C1 segment of cervical spinal cord (tissue), 14 donors: ENCODE measurements at places on chromosomes 5 and 9.

GRCh38 chr9:14215614-14216013 lies 98.3 kb downstream of the NFIB start:
- DNase-seq = no peak

DNA sequence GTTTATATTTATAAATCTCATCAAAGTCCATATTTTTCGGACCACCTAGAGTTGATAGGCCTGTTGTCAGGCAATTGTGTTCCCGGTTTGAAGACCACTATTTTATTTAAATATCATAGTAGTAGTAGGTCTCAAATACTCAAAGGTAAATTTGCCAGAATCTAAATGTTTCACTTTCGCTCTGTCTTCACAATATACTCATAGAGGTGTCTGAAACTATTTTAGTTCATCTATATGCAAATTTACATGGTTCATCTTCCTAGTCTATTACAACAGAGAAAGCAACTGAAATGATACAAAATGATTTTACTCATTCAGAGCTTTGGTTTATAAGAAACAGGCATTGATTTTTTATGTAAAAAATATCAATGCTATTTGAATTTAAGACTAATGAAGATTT lies 1897.5 kb downstream of the EFNA5 start:
- DNase-seq = no peak

DNA sequence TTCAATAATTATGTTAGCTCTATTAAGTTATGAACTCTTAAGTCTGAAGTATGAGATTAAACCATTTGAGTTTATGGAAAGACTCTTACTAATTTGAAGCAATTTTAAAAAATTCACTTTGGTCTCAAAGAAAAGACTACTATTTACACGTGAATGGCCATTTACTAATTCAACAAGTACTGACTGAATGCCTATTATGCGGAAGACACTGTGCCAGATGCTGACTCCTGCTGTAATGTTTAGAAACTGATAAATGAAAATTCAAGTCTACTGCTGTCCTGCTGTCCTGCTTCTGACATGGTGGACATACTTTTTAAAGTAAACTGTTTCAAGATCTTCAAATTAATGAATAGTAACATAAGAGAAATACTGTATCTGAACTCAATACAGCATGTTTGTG lies 116.2 kb downstream of the MPDZ start:
- DNase-seq = no peak

- DNase-seq = peak; percentile 90
Measured at GRCh38 chr5:138336952-138337684, 948 bp upstream of the FAM53C start.

DNA sequence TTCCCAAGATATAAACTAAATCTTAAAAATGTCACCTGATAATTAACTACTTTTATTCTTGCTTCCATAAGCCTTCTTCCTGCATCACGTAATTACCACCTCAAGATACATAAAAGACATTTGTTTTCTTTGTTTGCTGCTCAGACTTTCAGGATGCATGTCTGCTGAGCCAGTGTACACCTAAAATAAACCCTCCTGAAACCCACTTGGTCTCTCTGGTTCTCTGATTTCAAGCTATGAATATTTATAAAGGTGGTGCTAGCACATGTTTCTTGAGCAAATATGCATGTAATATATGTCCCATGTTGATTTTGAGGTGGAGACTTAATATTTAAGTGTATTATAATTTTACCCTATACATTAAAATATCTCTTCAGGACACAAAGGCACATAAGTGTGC lies 1627.7 kb upstream of the CDH9 start:
- no peak for DNase-seq

- DNase-seq = no peak
Measured at GRCh38 chr5:2715856-2716255, 35.6 kb downstream of the IRX2 start.

DNA sequence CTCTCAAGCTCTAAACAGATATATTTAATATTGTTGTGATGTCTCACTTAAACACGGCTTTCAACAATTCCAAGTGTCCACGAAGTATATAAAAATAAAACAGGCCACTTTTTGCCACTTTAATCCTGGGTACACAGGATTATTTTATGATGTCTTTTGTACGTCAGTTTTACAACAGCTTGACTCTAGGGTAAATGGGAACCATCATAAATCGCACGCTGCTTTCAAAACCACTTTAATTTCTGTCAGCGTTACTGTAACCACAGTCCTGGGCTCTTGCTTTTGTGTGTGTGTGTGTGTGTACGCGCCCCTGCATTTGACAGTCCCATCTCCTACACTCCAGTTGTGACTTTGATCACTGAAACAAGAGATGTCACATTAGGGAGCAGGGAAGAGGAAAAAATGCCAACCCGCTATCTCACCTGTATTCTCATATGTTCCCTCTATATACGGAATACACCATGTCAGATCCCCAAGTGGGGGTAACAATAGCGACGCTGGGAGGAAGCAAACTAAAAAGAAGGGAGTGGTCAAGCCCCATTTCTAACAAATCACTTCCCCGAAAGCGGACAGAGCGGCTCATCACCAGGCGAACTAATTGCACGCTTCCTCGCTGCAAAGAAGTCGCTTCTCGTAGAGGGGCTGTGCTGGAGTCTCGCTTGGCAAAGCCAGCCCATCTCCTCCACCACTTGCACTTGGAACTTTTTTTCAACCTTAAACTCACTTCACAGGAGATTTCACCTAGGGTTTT lies 1.2 kb downstream of the BNC2 start:
- DNase-seq = no peak

GRCh38 chr5:138966236-138966985 lies 91.3 kb upstream of the LRRTM2 start:
- no peak for DNase-seq

DNA sequence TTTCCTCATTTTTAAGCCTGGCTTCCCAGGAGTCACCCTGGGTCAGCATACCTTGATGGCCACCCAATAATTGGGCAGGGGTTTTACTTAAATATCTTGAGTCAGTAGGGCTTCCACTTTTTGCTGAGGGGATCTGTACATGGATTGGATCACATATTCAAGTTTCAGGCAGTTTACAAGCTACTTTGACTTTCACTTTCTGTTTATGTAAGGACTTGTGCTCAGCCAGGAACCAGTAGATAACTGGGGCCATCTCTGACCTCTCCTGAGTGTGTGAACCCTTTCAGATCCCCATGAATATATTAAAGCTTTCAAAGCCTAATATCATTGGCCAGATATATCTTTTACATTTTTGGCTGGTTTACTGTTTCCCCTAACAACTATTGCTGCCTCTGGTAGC lies 45.1 kb downstream of the SLCO6A1 start:
- DNase-seq = no peak

DNA sequence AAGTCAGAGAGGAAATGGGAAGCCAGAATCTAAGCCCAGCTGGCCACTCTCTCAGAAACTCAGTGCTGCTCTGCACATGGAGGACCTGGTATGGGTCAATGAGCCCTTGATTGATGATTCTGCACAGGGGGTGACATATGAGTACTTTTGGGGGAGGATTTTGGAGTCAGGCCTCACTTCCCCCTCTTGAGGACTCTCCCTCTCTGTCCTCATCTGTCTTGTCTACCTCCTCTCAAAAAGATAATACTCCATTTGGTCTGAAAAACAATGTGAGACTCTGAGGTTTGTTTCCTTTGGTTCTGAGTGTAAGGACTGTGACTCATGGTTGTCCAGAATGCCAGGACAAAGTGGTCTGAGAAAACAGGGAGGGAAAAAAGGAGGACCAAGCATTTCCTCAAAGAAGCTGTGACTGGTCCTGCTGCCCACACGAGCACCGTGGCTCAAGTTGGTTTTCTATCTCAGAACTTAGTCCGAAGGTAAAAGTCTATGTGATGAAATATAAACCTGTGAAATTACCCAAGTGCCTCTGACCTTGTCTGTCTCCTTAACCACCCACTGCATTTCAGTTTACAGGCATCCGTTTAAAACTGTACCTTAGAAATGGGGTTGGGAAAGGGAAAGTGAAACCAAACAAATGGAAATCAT lies 11.1 kb downstream of the TTC39B start:
- DNase-seq = no peak

DNA sequence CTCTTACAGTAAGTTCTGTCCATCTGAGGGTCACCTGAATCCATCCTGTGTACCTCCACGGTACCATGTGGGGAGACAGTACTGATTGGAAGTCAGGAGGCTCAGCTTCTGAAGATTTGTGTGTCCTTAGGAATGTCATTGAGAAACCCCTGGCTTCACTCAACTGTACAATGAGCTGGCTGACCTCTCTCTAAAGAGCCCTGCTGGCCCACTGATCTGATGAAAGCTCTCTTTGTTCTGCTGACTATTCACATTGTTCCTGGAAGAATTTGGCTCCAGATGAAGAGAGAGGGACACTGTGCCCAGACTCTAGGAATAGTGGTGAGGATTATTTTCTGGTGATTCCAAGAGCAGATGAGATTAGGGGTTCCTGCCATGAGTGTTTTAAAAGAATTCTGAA lies 141.2 kb downstream of the LURAP1L start:
- DNase-seq = peak; percentile 49

- DNase-seq = no peak
Measured at GRCh38 chr5:59001154-59001553, 418.3 kb downstream of the RAB3C start.

DNA sequence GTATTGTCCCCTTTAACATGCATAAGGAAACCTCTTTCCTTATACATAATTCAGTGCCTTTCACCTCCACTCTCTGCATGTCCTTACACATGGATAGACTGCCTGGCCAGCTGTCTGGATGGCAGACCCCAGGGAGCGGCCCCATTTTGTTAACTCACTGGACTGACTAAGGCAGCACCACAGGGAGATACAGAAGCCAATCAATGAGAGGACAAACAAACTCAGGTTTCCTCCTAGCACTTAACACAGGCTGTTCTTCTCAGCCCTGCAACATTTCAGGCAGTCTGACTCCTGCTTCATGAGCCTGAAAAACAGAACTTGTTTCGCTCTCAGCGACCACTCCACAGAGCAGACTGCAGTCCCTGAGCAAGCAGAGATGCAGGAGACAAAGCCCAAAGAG lies 135.4 kb upstream of the RASEF start:
- no peak for DNase-seq

DNA sequence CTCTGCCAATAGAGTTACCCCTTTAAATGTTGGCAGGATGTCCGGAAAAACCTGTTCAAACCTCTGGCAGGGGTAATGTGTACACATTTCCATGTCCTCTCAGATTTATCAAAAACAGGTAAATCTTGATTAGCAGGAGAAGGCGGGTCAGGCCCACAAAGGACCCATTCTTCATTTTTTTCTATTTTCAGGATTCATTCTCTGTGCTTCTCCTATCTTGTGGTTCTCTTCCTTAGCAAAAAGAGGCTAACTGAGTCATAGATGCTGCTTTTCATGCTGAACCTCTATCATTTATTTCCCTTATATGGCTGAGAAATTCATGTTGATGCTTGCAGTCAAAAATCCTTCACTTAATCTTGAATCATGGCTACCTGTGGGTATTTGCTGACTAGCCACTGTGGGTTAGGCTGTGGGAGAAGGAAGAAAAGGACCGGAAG lies 112.7 kb upstream of the IQGAP2 start:
- no peak for DNase-seq

- no peak for DNase-seq
Measured at GRCh38 chr5:9437741-9438240, 108.1 kb downstream of the SEMA5A start.

- no peak for DNase-seq
Measured at GRCh38 chr9:96302021-96302420, at the start of gene HSD17B3. Gene HSD17B3, minus strand, starts transcription at chr9:96302176. Its CDS starts 72 bp downstream, at chr9:96302104.

GRCh38 chr5:72622170-72622760 lies 115.1 kb upstream of the ZNF366 start:
- DNase-seq = no peak

DNA sequence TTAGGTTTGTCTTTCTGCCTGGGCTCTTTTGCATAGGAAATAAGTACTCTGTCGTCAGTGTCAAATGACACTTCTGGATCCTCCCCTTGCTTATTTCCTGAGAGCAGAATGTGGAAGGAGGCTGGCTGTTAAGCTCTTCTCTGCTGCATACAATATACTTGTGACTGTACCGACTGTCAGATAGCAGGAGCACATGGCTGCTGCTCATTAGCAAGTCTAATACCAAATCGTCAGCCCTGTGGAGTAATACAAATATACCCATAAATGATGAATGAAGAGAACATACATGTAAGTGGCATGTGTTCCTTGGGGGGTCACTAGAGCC lies at the start of gene GPR151:
Gene GPR151 (minus strand): TSS at position 40 of the 325 bp plus-strand sequence. CDS start 77 bp downstream, outside the sequence.
- DNase-seq = no peak

DNA sequence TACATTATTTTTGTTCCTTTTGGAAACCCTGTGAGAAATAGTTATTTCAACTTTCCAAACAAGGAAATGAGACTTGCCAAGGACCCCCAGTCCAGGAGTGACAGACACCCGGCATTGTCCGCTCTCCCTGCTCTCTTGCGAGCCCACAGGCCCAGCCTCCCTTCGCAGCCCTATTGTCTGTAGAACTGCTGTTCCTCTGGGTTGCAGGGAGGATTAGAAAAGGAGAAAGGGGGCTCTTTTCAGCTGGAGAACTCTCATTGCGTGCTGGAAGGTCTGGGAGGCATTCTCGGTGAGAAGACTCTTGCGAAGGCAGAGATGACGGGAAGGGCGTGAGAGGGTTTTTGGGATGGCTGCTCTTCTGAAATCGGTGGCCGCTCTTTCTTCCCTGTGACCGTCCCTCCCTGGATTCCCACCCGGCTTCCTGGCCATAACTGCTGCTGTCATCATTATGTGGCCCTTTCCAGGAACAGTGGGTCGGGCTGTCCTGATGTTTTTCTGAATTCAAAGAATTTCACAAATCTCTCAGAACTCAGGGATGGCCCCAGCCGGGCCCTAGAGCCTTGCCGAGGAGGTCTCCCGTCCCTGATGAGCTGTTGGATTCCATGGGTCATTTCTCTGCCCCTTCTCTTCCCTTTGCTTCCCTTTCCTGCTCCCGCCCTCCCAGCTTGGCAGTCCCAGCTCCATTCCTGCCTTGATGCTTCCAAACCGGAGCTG lies 29.8 kb downstream of the STC2 start:
- DNase-seq = no peak

- DNase-seq = no peak
Measured at GRCh38 chr5:68565427-68565826, 349.9 kb downstream of the PIK3R1 start.

- no peak for DNase-seq
Measured at GRCh38 chr5:54383225-54383901, 72.1 kb upstream of the HSPB3 start.

- DNase-seq = no peak
Measured at GRCh38 chr5:14476786-14477435, 104.7 kb upstream of the OTULINL start.

- no peak for DNase-seq
Measured at GRCh38 chr9:93859431-93860215, 95.5 kb downstream of the BARX1 start.
